ENCODE measurements at places on chromosomes 1 and 21.

DNA sequence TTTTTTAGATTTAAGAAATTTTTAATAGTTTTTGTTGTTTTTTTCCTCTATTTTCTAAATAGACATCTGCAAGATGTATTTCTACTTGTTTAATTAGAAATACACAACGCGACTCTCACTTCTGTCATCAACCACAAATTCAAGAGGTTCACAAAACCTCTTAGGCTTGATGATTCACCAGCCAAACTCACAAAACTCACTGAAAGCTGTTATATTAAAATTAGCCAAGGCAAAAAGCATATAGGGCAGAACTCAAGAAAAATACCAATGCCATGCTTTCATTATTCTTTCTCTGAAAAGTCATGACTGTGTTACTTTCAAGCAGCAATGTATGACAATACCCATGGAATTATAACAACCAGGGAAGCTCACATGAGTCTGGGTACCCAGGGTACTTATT is 487.0 kb upstream of the RGS18 start:
- no peak for DNase-seq

DNA sequence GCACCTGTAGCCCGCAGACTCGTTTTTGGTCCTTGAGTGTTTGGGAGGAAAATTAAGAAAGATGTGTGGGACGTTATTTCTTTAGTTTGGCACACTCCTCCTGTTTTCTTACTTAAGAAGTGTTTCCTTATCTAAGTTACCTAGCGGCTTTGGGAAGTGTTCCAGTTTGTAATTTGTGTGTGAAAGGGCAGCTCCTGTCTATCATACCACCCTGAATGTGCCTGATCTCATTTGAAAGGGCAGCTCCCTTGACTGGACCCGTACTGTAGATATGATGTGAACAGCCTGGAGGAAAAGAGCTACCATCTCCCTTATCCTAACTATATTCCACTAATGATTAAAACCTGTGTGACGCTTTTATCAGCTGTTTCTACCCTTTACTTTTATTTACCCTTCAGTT is 314.3 kb downstream of the CHRM3 start:
- no peak for DNase-seq

DNA sequence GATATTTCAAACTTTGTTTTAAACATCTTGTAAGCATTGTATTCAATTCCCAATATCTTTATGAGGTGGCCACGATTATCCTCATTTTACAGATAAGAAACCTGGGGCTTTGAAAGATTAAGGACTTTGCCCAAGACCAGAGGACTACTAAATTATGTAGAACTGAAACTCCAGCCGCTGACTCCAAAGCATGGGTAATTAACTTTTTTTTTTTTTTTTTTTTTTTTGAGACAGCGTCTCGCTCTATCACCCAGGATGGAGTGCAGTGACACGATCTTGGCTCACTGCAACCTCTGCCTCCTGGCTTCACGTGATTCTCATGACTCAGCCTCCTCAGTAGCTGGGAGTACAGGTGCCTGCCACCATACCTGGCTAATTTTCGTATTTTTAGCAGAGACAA is 68.7 kb downstream of the ALG14 start:
- no peak for DNase-seq

DNA sequence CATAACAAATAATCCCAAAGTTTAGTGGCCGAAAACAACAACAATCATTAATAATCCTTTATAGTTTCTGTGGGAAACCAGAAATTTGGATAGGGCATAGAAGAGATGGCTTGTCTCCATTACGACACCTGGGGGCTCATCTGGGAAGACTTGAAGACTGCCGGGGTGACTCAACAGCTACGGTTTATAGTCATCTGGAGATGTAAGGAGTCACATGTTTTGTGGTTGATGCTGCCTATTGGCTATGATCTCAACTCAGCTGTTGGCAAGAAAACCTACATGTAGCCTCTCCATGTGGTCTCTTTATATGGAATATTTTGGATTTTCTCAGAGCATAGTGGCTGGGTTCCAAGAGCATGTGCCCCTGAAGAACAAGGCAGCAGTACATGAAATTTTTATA is 29.3 kb upstream of the TSPAN2 start:
- DNase-seq = no peak

DNA sequence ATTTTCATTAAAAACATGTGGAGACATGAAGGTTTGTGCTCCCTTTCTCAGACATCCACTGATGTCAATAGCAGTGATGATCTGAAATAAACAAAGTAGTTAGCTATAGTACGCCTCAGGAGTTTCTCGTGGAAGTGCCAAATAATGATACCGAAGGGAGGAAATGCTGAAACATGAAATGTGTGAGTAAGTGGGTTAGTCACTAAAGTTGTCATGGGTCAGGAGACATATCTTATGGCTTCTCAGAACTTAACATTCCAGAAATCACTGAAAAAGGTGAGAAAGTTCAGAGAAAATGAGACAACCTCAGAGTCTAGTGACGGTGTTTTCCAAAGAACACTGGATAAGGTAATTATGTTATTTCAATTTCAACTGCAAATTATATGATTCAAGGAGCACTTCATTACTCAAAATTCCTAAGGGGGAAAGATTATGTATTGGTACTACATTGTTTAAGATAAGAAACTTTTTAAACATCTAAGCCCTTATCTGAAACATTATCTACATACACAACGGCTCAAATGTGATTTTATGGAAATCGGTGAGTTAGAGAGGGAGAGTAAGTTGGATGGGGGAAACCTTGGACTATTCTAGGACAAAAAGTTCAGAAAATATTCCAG is 20.6 kb downstream of the NIBAN1 start:
- DNase-seq = no peak

GRCh38 chr1:29465755-29466154 is 229.4 kb downstream of the PTPRU start:
- DNase-seq = no peak

DNA sequence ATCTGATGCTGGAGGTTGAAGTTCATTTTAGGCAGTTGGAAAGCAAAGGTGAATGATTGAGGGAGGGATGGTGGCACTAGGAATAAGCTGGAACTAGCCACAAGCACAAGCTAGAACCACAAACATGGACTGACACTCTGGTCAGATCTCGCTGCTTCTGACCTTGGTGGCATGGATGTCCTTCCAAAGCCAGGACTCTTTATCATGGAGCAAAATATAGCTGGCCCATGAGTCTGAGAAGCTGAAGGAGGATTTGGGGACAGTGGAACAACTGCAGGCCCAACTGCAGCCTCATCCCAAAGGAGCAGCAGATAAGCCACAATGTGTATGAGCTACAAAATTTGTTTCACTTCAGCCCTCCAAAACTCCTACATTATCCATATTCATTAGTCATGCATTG is 35.5 kb downstream of the SRSF11 start:
- DNase-seq = no peak

DNA sequence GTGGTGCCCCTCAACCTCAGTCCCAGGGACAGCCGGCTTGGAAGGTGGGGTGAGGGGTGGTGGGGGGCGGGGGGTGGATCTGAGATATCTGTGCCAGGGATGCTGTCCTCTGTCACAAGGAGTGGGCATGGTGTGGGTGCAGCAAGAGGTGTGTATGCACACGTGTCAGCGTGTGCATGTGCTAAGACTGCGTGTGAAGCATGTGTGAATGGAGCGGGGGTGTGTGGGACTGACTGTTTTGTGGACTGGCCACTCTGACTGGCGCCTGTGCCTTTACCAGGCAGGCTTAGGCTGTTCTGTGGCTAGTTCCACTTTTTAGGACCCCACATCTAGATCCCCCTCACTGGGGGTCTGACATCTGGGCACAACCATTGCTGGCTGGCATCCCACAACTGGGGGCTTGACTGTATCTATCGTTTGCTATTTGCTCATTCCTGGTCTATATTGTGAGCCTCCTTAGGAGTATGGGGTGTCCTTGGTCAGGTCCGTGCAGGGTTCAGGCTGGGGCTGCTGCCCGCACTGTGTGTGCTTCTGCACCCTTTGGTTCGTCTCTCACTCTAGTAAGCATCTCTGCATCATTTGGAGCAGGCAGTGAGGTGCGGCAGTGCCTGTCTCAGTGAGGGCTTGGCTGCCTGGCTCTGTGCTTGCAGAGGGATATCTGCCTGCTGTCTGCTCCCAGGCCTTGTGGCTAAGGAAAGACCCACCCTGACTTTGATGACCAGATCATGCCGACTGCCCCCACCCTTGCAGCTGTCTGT is 1.9 kb downstream of the AMPD2 start:
- DNase-seq = no peak

All from CD4-positive, alpha-beta T cell treated with Interferon alpha-2 for 1 hour (primary cell).